HuH-7.5 (cell line): ENCODE measurements at places on chromosomes 6 and 20.

DNA sequence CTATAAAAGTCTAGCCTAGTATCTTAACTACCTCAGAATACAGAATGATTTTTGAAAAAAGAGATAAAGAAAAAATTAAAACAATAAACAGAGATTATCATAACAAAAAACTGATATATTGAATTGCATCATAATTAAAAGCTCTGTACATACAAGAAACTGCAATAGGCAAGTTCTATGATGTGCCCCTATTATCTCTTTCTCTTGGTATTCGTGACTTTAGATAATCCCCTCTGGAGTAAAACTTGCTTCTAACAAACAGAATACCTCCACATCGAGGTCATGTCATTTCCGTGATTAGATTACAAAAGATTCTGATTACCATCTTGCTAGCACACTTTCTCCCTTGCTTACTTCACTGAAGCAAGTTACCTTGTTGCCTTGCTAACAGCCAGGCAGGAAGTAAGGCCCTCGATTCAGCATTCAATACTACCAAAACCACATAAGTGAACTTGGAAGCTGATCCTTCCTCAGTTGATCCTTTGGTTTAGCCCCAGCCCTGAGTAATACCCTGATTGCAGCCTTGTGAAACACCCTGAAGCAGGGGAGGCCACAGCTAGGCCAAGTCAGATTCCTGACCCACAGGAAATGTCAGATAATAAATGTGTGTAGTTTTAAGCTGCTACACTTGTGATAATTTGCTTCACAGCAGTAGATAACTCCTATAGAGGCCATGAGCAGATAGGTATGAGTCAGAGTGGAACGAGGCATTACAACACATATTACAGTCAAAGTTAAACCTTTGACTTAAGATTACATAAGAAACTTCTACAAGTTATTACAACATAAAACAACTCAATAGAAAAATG lies 53.7 kb upstream of the TMX4 start:
- no peak for DNase-seq

DNA sequence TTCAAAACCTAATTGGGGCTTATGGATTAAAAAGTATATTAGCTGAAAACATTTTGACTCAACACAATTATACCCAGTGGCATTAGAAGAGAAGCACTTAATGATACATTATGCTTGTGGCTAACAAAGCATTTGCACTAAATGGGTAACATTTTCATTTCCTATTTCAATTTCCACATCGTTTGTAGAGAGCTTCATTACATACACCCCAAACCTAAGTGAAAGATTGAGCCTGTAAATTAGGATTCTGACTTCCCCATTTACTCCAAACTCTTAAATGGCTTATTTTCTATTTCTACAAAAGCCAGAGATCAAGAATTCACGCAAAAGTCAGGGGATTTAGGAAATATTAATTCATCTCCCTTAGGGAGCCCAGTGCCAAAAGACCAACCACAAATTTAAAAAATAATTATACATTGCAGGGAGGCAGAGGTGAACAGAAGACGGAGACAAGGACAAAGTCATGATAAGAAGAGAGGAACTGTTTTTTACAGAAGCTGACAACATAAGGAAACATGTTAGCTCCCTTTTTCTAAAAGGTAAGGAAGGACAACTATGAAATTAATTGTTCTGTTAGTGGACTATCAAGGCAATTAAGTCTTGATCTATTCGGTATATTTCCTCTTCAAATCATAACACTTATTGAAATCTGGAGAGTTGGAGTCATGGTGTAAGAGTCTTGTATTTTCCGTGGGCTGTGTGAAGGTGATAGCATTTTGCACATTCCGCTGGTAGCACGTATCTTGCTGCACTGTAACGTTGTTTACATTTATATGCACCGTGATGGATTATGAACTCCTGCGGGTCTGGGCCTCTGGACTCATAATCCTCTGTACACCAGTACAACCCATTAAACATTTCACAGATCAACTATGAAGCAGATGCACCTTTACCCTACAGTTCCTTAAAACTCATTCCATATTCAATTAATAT lies 24.8 kb upstream of the EZR start:
- no peak for DNase-seq

DNA sequence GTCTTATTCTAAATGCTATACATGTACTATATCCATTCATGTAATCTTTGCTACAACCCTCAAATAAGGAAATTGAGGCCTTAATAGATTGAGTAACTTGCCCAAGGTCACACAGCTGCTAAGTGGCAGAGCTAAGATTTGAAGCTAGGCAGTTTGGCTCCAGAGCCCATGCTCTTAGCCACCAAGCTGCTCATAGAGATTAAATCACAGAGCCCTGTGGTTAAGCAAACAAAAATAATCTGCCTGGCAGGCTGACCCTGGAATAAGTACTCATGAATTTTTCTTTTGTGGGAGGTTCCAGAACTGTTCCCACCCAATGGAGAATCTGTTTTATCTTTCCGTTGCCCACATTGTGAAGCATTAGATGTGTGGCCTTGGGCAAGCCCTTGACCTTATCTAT lies 7.4 kb downstream of the AAR2 start:
- DNase-seq, result no peak

DNA sequence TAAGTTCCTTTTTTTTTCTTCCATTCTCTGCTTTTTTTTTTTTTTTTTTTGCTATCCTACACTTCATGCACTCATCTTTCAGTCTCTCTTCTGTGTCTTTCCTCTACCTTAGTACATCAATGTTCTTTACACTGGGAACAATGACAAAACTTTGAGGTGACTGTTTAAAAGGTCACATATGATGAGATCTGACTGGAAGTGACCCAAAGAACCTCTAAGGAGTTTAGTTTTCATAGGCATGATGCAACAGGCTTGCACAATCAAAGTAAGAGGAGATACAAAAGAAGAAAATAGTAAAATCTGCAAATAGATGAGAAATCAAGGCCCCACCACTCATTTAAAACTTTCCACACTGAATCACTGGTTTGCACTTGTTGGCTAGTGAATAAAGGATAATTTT lies 840.8 kb downstream of the TBC1D32 start:
- no peak for DNase-seq

DNA sequence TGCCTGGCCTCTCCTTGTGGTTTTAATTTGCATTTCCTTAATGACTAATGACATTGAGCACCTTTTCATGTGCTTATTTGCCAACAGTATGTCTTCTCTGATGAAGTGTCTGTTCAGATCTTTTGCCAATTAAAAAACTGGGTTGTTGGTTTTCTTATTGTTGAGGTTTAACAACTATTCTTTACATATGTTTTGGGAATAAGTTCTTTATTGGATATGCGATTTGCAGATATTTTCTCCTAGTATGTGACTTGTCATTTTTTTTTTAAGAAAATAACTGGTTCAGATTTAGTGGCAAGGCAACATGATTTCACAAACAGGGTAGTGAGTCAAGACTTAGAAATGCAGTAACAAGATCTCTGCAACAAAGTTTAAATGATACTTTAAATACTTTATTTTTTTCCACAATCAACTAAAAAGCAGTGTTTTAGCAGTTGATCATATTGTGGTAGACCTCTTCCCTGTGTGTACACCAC lies 67.8 kb downstream of the TIAM2 start:
- DNase-seq, result no peak

- DNase-seq, result no peak
These were observed 69.7 kb upstream of the NHSL1 start for GRCh38 chr6:138568997-138569396.

DNA sequence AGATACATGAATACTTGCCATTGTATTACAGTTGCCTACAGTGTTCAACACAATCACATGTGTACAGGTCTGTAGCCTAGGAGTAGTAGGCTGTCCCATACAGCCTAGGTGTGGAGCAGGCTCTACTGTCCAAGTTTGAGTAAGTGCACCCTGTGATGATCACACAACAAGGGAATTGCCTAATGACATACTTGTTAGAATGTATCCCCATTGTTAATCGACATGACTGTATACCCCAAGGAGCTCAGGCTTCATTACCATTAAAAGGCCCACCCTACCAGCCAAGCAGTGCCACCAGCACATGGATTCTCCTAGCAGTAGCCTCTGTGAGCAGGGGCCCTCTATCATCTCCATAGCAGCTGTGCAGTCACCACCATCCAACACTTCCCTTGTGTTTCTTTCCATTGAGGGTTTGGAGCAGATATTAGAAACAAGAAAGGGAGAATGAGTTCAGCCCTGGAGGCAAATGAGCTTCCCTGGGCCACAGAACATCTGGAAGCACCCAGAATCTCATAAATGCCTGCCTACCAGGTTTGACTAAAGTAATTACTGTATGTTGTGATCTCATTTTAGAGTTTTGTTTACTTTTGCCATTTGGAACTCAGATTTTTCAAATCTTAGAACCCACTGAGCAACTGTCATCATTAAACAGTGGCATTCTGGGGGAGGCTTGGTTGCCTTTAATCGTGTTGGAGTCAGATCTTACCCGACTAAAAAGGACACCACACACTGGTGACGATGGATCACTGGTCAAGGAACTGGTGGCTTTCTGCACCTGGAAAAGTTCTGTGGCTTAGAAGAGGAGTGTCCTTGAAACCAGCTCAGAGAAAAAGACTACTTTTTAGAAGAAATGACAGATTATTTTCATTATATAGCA lies 104.9 kb downstream of the TULP4 start:
- DNase-seq, result no peak

DNA sequence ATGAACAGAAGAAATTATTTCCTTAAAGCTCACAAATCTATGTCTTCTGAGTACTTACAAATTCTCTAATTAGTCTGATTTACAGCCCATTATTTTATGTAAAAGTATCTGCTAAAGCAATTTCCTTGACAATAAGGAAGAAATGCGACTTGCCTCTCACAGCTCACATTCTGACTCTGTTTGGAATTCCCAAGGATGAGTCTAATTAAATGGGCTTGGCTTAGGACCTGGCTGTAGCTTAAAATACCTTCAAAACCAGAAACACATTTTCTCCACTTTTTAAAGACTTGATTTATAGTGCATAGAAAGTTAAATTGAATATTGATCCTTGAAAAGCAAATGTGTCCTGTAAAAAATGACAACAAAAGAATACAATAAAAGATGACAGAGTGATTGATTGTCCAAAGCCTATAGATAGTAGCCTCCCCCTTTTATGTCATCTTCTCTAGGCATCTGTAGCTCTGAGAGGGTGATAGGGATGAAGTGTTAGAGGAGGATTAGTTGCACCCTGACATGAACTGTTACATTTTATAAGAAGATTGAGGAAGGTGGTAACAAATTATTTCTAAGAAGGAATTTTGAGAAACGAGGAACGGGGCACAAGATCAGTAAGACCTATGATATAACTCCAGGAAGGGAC lies 118.9 kb downstream of the MACROD2 start:
- no peak for DNase-seq

DNA sequence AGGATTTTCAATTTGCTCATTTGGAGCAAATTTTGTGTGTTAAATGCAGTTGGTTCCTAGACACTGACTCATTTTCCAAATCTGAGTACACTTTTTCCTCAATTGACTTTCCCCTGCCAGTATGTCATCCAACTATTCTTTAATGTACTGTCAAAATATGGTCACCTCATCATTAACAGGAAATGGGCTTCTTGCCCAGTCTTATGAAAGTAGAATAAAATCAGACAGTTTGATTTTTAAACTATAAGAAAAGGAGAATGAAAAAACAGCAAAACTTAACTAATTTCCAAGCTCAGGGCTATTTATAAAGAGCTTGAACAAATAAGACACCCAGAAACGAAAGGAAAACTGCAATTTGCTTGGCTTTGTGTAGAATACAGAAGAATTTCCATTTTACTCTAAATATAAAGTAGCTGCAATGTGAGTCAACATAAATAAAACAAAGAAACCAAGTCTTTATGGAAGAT lies 43.7 kb upstream of the RAB23 start:
- no peak for DNase-seq

DNA sequence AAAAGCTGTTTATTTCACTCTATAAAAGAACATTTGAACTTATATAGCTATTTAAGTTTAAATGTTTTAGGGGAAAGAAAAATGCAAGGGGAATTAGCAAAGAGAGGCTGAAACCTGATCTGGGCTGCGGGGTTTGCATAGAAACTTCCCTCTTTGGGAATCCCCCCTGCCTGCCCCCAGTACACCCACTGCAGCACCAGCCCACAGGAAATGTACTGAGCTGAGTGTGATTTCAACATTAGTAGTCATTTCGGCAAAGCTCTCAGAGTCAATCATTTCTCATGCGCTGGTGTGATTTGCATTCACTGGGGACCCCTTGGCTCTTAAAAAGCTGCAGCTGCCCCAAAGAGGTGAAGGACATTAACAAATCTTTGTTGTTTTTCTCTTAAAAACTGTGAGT lies 859.4 kb downstream of the MAFB start:
- DNase-seq, result no peak

- DNase-seq, result no peak
These were observed 70.3 kb upstream of the RALGAPA2 start for GRCh38 chr20:20782755-20783154.

DNA sequence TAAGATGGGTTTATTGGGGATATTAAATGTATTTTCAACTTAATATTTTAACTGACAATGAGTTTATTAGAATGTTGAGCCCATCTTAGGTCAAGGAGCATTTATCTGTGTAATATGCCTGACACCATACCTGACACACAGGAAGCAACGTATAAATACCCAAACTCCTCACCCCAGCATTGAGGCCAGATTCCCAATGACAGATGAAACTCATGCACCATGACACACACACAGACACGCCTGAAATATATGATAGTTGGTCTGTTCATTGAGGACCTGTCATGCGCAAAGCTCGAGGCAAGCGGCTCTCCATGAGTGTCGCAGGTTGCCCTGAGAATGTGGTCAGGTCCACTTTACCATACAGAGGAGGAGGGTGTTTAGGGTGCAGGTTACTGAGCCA lies 64.1 kb downstream of the GFOD1 start:
- no peak for DNase-seq

GRCh38 chr6:163527291-163527690 lies 112.8 kb downstream of the QKI start:
- DNase-seq, result no peak

- DNase-seq, result peak; percentile 26
These were observed 672 bp downstream of the CARMIL1 start for GRCh38 chr6:25279748-25280343.

- DNase-seq, result no peak
These were observed 591.4 kb downstream of the RNF144B start for GRCh38 chr6:18978337-18979128.

GRCh38 chr20:56422076-56422823 lies 10.2 kb downstream of the CASS4 start:
- DNase-seq, result no peak

DNA sequence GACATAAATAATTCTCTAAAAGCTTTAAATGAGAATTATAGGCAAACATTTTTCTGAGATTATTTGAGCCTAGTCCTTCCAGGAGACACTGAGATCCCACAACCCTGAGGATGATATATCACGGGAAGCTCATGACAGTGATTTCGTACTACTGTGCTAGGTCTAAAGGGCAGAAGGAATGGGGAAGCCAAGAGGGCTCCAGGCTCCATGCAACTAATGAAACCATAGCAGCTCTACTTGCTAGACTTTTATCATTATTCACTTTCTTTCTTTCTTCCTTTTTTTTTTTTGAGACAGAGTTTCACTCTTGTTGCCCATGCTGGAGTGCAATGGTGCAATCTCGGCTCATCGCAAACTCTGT lies 57.3 kb upstream of the SGK1 start:
- DNase-seq, result no peak
